Stimulated activated CD8-positive, alpha-beta memory T cell treated with anti-CD3 and anti-CD28 coated beads, Interleukin-7, amount 100 ng/mL, for 24 hours (primary cell): ENCODE measurements at places on chromosomes 1 and 21.

DNA sequence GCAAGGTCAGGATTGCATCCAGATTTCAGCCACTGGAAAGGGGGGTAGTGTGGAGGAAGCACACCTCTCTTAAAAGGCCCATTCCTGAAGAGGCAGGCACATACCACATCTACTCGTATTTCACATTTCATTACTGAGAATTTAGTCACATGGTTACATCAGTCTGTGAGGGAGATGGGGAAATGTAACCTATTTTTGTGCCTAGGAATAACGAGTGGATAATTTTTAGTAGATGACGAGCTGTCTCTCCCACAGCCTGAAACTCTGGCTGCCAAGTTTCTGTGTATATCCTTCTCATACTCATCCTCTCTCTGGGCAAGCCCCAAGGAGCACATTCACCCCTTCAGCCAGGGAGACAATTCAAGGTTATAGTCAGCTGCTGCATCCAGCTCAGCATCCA is 10.3 kb upstream of the C21orf91 start:
- DNase-seq, result no peak

- no peak for DNase-seq
Measured at GRCh38 chr1:151553659-151554058, 13.6 kb downstream of the TUFT1 start.

GRCh38 chr1:230317823-230318819 is 108.0 kb downstream of the PGBD5 start:
- DNase-seq, result no peak

- DNase-seq, result no peak
Measured at GRCh38 chr1:111909030-111909429, 80.4 kb downstream of the KCND3 start.

GRCh38 chr1:181104790-181105133 is 16.3 kb downstream of the IER5 start:
- DNase-seq, result no peak

GRCh38 chr1:82499022-82499421 is 698.3 kb downstream of the ADGRL2 start:
- no peak for DNase-seq

GRCh38 chr1:92755541-92756461 is 29.1 kb downstream of the EVI5 start:
- DNase-seq, result no peak

- no peak for DNase-seq
Measured at GRCh38 chr1:216612291-216612690, 110.9 kb downstream of the ESRRG start.
